ENCODE measurements at places on chromosomes 5 and 9.

DNA sequence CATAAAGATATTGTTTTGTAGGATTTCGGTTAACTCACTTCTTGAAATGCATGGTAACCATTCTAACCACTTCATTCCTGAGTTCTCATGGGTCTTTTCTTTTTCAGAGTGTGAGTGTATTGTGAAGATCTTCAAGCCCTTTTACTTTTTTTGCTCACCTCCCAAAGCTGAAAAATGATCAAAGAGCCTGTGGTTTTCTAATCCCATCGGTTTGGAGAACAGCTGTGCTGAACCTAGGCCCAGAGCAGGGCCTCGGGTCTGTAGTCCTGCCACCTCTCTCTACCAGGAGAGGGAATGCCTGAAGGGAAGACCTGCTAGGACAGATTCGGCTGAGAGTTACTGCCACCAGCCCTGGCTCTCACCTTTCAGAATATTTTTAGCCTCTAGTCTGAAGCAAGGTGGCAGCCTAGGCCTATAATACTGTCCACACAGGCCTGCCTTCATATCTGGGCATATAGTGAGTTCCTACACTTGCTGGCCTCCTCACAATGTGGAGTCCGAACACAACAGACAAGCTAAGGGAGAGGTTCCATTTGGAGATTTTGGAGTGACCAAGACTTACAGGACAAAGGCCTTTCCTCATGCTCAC is 13.8 kb downstream of the RGMB start:
- DNase-seq = no peak

DNA sequence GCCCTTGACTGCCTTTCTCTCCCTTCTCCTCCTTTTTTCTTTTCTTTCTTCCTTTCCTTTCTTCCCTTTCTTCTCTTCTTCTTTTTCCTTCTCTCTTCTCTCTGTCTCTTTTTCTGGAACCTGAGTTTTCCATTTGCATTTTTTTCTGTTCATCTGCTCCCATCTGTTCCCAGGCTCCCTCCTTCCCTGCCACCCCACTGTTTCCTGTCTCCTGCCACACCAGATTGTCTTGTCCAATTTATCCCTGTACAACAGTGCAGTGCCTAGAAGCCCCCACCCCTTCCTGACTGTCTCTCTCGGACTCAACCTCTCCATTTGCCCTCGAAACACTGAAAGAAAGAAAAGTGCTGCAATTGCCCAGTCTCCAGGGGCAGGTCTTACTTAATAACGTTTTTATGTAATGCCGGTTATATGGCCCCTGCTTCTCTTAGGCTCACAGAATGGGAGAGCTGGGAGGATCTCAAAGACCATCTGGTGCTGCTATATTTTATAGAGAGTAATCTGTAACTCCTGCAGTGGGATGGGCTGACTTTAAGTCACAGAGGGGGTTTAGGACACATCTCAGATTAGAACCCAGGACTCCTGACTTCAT is 101.4 kb downstream of the RALGPS1 start:
- DNase-seq = no peak

- no peak for DNase-seq
These were observed 71.0 kb downstream of the SMARCA2 start for GRCh38 chr9:2086116-2086515.

GRCh38 chr9:27602142-27602861 is 29.0 kb upstream of the C9orf72 start:
- DNase-seq = no peak

- no peak for DNase-seq
These were observed 19.8 kb downstream of the CORO2A start for GRCh38 chr9:98172604-98173003.

- no peak for DNase-seq
These were observed 165.6 kb downstream of the PALM2AKAP2 start for GRCh38 chr9:109945573-109945972.

GRCh38 chr9:131237291-131237690 is 39.0 kb downstream of the FAM78A start:
- DNase-seq = no peak

- no peak for DNase-seq
These were observed 798 bp downstream of the PITX1 start for GRCh38 chr5:135032999-135033861.

GRCh38 chr5:57302164-57302563 is 128.3 kb downstream of the GPBP1 start:
- peak; percentile 6 for DNase-seq

GRCh38 chr5:179112469-179113142 is 52.4 kb downstream of the ZNF354C start:
- DNase-seq = no peak

DNA sequence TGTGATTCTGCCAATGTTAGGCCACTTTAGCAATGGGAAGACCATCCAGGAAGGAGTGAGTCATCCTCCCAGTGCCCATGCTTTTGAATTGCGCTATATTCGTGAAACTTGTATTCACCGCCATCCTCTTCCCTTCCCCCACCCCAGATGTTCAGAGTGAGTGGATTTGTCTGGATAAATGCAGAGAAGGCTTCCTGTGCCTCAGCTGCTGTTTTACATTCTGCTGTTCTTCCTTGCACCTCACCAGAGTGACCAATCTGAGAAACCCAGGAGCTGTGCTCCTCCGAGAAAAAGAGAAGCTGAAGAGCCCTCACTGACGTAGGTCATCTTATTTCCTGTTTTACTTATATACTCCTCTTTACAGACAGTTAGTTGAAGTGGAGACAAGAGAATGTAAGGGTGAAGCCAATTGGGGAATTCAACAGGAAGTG is 24.6 kb upstream of the SVEP1 start:
- DNase-seq = no peak

- no peak for DNase-seq
These were observed 49.5 kb upstream of the SUSD1 start for GRCh38 chr9:112224401-112225289.

DNA sequence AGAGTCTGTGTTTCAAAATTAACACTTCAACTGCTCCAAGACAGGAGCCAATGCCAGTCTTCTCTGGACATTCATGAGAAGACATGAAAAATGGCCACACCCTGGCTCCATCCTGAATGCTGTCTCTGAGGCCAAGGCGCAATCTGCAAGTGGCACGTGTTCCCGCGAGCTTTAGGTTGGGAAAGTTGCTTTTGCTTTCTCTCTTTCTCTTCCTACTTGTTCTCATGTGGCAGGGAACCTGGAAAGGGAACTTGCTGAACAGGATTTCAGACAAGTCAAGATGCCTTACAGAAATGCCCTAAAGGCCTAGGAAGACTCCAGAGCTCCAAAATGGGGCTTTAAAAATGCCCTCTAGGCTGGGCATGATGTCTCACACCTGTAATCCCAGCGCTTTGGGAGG is 91.9 kb upstream of the OTULINL start:
- DNase-seq = no peak

DNA sequence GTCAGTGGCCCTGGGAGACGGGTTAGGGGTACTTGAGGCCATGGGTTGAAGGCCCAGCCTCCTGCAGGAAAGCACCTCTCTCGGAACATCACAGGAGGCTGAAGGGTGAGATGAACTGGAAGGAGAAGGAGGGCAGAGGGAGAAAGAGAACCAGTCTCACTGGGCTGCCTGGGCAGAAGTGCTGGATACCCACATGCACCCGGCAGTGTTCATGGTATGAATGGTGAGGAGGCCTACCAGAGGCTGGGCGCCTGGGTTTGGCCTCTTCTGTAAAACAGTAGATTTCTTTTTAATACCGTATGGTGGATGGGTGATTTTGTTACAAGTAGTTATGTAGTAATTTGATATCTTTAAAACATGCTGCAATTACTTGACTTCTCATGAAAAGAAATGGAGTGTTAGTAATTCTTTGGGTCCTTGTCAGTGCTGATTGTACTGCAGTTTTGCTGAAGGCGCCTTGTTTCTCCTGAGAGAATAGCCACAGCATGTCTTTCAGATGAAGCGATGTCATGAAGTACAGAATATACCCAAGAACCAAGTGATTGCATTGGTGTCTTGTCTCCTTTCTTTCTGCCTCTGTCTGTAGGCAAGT is 258.6 kb downstream of the FANCC start:
- DNase-seq = no peak

- no peak for DNase-seq
These were observed 320.3 kb downstream of the ACTL7B start for GRCh38 chr9:108535526-108535925.

GRCh38 chr5:56816546-56817081 is 1.3 kb downstream of the MAP3K1 start:
- peak; percentile 31 for DNase-seq

GRCh38 chr5:38648703-38649291 is 92.4 kb upstream of the LIFR start:
- DNase-seq = no peak

GRCh38 chr5:2255915-2256690 is 373.4 kb upstream of the IRX4 start:
- no peak for DNase-seq

DNA sequence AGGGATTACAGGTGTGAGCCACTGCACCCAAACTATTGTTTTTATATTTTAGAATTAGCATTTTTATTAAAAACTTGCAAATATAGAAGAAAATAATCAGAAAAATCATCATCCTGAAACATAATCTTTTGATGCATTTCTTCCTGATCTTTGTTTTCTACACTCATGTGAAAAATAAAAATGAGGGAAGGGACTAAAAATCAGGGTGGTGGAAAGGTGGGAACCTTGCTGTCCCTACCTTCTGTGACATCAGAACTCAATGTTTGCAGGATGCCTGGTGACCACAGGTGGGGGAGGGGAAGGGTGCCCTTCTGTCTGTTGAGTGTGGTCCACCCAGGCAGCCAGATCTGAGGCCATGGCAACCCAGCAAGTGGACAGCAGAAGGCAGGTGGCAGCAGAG is at the start of gene SMIM23:
SMIM23 (plus strand) TSS at position 301 of the 400 bp plus-strand sequence; CDS start at position 356, 55 bp downstream.
- DNase-seq = no peak

GRCh38 chr9:123164285-123164684 is 104.1 kb downstream of the STRBP start:
- no peak for DNase-seq

- no peak for DNase-seq
These were observed 7.8 kb downstream of the LPAR1 start for GRCh38 chr9:111030492-111030891.

- DNase-seq = no peak
These were observed 531.9 kb upstream of the CHD1 start for GRCh38 chr5:99460701-99461100.

- no peak for DNase-seq
These were observed 7.9 kb upstream of the ACSL6 start for GRCh38 chr5:132019337-132019736.

DNA sequence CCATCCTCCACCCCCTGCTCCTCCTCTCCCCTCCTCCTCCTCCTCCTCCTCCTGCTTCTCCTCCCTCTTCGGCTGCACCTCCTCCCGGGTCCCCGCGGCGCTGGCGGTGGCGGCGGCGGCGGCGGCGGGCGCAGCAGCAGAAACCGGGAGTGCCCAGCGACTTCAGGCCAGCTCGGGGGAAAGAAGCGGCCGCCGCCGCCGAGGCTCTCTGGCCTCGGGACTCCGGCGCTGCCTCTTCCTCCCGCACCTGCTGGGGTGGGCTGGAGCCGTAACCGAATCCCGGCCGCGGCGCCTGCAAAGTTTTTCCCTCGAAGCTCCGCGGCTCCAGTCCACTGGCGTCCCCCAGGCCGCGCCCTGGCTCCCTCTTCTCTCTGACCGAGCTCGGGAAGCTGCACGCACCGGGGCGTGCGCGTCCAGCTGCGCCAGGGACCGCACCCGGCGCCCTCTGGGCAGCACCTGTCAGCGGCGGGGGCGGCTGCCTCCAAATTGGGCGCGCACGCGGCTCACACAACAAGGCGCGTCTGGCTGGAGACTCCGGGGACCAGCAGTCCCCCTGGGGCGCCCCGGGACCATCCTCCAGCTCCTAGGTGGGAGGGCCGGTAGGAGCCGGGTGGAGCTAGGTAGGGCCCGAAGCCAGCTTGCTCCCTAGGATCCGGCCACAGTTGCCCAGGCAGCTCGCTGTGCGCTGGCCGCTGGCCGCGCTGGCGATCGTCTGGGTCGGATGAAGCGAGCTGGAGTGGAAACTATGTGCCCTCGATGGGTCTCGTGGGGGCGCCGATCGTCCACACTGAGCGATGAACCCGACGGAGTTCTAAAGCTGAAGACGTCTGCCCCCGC is at the start of gene MCTP1:
MCTP1 (minus strand) TSS at position 523 of the 837 bp plus-strand sequence.
- DNase-seq = no peak

GRCh38 chr5:65142511-65143011 is 339.2 kb downstream of the ADAMTS6 start:
- no peak for DNase-seq

GRCh38 chr9:9612755-9613154 is 1000.0 kb downstream of the PTPRD start:
- DNase-seq = no peak

DNA sequence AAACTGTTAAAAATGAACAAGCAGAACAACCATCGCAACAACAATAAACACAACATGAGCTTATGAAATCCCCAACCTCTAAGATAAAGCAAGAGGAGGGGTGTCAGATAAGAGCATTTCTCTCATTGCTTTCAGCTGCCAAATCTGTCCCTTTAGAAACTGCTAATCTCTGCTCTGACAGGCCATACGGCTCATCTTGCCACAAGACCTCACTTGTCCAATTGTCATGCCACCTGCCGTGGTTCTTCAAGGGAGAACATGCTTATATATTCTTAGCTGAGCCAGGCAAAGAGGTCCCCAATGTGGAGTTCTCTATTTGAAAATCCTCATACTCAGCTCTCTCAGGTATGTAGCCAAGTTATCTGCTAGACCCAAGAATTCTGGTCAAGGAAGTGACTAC is 405.0 kb upstream of the TNC start:
- DNase-seq = no peak

DNA sequence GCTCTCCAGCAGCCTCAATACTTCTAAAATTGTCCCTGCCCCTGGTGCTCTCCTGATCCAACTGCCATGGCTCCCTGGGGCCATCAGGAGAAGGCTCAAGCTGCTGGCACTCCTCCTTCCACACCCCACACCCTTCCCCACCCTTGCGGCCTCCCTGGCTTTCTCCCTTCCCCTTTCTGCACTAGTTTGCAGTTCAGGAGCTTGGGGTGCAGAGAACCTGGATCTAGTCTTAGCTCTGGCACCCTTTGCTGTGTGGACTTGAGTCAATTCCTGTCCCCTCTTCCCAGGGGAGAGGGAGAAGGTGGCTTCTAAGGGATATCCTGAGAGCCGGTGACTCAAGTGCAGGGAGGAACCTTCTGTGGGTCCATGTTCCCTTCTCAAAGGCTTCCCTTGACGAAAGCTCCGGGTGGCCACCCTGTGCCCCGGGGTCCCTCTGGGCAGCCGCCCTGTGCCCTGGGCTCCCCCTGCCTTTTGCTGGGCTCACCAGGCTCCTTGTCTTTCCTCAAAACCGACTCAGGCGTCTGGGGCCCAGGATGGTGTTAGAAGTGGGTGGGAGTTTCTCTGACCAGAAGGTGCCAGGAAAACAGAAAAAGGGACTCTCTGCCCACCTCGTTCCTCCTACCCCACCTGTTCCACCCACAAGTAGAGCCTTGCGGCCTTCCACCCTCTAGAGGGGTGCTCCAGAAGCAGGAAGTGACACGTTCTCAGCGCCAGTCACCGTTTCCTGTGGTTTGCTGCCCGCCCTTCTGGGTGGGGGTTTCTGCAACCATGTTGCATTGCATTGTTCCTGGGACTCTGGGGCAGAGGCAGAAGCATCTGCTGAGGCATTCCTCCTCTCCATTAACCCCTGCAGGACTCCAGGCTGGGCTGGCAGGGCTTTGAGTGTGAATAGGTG is 15.0 kb downstream of the GLIPR2 start:
- DNase-seq = peak; percentile 80

- DNase-seq = no peak
These were observed 151.8 kb upstream of the RAD23B start for GRCh38 chr9:107131108-107131799.

GRCh38 chr9:98410185-98410697 is 154.8 kb upstream of the TBC1D2 start:
- DNase-seq = no peak

- no peak for DNase-seq
These were observed 96.5 kb downstream of the NR6A1 start for GRCh38 chr9:124674651-124675050.
